ENCODE measurements at places on chromosomes 16 and 17. TPM values are rescaled to one million over a fixed set of nuclear protein-coding genes. Genes with fewer than 3 reads are reported as not detected.

- DNase-seq, result no peak
These were observed 7.7 kb downstream of the CDH1 start for GRCh38 chr16:68744744-68745280.

NHLRC4 gene
- total RNA-seq, result 0.35 TPM

DNA sequence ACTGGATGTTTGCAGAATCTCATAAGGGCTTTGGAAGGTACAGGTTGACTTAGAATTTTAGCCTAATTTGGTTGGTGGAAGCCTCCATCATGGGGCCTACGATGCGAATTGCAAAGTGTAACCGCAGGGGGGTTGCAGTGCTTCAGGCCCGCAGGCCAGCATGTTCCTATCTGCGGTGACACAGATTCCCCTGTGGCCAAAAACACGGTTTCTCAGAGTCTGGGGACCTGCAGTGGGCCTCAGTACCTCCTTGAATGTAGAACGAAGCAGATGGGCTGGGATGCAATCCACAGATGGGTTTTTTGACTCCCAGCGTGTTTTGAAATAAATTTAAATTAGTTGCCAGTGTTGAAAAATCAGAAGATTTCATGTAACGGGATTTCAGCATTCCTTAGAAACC lies 34.7 kb downstream of the KIAA0513 start:
- DNase-seq, result no peak

DNA sequence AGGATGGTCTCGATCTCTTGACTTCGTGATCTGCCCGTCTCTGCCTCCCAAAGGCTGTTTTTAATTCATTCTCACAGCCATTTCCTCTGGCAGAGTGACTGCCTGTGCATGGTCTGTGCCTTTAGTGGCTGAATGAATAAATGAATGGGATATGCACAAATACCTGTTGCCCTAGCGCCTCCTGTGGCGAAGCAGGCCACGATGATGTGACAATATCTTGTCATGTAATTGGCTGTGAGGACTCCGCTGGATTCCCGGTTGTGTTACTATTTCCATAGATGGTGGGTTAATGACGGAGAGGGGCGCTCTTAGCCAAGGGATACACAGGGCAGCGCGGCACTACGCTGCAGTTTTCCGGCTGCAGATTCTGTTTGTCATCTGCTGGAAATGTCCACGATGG lies 26.8 kb upstream of the ENDOV start:
- DNase-seq, result no peak

GRCh38 chr17:81044764-81045589 lies 10.0 kb downstream of the BAIAP2 start:
- peak; percentile 74 for DNase-seq

Measured in epithelial cell of proximal tubule (primary cell).